ENCODE measurements at places on chromosomes 5 and 9.

GRCh38 chr5:6475626-6476312 lies 27.1 kb downstream of the UBE2QL1 start:
- no peak for DNase-seq

- DNase-seq: no peak
Observed at GRCh38 chr5:40355846-40356245, 323.9 kb upstream of the PTGER4 start.

DNA sequence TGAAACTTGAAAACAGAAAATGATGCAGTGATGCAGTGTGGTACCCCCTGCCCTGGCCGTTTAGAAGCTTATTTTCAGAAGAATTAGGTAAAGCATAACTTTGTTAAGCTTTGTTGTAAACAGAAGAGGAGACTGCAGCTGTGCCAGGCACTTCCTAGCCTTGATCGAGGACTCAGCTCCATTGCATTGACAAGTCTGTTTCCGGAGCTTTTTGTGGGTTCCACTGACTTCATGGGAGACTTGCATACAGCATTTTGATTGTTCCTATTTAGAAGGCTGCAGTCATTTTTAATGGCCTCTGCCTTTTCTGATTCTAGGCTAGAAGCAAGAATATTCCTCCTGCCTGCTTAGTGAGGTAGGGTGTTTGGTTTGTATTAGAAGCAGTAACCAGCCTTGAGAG lies 12.3 kb downstream of the MVB12B start:
- no peak for DNase-seq

DNA sequence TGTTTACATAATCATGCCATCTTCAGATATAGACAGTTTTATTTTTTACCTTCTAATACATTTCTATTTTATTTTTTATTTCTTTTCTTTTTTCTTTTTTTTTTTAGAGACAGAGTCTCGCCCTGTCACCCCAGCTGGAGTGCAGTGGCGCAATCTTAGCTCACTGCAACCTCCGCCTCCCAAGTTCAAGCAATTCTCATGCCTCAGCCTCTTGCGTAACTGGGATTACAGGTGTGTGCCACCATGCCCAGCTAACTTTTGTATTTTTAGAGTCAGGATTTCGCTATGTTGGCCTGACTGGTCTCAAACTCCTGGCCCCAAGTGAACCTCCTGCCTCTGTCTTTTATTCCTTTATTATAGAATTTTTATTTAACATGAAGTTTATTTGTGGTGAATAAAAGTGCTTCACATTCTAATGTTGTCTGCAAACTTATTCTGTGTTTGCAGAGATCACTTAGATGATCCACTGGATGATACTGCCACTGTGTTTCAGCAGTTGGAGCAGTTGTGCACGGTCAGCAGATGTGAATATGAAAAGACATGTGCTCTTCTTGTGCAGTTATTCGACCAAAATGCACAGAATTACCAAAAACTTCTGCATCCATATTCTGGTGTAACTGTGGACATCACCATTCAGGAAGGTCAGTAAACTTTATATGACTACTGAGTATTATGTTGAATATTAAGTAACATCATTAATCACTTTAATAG lies 62.2 kb downstream of the RANBP17 start:
- DNase-seq: no peak

DNA sequence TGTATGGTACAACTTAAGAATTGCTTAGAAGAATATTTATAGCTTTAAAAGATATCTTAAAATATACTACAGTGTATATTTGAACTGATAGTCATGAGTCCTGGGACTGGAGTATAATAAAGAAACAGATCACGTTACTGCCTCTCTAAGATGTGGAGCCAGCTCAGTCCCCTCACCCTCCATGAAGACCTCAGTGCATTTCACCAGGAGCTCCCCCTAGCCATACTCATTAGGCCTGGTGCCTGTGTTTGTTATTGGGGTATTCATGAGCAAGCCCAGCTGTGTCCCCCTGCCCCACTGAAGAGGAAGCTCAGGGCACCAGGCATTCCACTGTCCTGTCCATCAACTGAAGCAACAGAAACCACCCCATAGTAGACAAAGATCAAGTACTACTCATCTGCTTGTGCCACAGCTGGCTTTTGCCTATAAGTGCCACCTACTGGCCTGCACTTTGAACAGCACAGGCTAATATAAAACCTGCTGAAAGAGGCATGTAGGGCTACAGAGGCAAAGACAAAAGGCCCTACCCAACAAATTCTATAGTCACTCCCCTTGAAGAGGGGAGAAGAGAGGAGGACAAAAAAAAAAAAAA lies 850.2 kb upstream of the NUDT12 start:
- no peak for DNase-seq

DNA sequence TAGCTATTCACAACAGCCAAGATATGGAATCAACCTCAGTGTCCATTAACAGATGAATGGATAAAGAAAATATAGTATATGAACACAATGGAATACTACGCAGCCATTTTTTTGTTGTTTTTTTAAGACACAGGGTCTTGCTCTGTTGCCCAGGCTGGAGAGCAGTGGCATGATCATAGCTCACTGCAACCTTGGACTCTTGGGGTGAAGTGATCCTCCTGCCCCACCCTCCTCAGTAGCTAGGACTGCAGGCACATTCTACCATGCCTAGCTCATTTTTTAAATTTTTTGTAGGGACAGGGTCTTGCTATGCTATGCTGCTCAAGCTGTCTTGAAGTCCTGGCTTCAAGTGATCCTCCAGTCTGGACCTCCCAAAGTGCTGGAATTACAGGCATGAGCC lies 38.5 kb downstream of the CERT1 start:
- DNase-seq: no peak

Data from activated CD4-positive, alpha-beta T cell treated with anti-CD3 and anti-CD28 coated beads, Interleukin-2, amount 10 ng/mL, durations not matched to agents 7 days and 5 days (primary cell).